Midbrain (tissue), 1 donor: ENCODE measurements at places on chromosomes 3 and 15.

- peak; percentile 46 for DNase-seq
These were observed 32.8 kb downstream of the MYH15 start for GRCh38 chr3:108477511-108478147.

DNA sequence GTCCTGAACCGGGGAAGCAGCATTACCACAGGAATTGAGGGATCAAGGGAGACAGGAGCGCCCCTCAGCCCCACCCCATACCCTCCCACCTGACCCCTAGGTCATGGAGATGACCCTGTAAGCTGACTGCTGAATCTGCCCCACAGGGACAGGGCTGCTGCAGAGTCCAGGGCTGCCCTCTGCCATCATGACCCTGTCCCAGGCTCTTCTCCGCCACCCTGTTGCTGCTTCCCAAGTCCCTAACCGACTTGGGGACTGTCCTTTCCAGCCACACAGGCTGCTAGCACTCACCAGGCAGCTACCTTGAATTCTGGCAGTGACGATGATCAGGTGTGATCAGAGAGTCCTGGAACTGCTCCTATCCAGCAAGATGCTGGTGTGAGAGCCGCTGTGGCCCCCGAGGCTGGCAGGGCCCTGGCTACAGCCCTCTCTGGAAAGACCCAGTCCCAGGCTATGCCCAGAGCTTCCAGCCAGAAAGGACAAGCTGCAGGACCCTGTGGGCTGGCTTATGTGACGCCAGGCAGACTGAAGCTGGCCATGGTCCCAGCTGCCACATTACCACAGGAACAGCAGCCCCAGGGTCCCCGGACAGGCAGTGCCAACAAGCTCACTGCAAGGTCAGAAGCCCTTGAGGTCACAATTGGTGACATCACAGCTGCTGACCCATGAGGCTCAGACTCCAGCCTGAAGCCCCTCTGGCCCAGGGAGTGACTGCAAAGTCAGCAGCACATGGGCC is at the start of gene C3orf22:
C3orf22 (minus strand) TSS at position 597 of the 736 bp plus-strand sequence. CDS start 5,542 bp downstream, outside the sequence.
- no peak for DNase-seq

- DNase-seq: no peak
These were observed 36.7 kb upstream of the ZBTB38 start for GRCh38 chr3:141331377-141332318.

DNA sequence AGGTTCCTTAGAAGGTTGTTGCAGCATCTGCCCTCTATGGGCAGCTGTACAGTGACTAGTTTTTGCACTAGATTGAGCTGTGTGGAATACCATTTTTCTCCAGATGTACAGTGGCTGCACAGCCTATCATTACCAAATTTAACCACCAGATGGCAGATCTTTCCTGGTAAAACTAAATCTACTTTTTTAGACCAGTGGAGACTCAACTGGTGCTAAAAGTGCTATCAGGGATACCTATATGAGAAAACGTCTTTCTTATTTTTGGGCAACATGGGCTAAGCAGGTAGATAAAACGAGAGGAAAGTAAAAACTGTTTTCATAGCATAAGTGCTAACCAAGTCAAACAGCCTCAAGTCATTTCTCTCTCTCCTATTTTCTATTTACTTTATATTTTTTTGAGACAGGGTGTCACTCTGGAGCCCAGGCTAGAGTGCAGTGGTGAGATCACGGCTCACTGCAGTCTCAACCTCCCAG is 21.2 kb downstream of the IGSF10 start:
- DNase-seq: peak; percentile 67

- peak; percentile 81 for DNase-seq
These were observed 105.7 kb downstream of the AKAP13 start for GRCh38 chr15:85485956-85486567.

GRCh38 chr3:112958811-112959560 is 15.9 kb downstream of the CD200R1 start:
- DNase-seq: no peak

DNA sequence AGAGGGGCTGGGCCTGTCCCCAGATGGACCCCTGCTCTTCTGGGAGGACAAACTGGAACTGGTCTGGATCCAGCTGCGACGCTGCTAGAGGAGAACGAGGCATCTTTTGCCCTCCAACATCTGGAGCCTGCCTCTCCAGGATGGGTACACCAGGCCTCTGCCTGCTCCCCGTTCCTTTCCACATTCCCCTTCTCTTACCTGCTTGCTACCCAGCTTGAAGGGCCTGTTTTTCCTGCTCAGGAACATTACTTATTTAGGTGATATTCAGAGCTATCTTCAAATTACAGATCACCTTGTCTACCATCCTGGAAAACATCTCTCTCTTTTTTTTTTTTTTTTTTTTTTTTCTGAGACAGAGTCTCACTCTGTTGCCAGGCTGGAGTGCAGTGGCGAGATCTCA is 64.0 kb downstream of the CHRD start:
- no peak for DNase-seq

GRCh38 chr3:42653560-42654330 is at the start of gene ZBTB47:
TSS of gene ZBTB47 (plus strand) at chr3:42653697. CDS start at chr3:42658356, 4,659 bp downstream.
- peak; percentile 65 for DNase-seq

DNA sequence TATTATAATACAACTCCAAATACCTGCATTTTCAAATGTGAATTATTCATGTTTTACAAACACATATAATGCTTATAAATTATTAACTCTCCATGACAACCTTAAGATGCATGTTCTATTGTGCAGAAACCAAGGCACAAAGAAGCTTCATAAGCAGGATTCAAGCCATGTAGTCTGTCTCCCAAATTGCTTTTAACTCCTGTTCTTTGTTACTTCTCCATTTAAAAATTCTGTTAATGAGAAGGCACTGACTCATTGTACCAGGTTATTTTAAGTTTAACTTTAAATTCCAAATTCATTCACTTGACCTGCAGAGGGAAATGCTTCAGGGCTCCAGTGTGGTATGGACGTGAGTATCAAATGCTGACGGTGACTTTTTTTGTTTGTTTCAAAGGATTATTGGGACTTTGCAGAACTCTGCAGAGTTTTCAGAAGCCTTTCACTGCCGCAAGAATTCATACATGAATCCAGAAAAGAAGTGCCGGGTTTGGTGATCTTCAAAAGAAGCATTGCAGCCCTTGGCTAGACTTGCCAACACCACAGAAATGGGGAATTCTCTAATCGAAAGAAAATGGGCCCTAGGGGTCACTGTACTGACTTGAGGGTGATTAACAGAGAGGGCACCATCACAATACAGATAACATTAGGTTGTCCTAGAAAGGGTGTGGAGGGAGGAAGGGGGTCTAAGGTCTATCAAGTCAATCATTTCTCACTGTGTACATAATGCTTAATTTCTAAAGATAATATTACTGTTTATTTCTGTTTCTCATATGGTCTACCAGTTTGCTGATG is 100.0 kb downstream of the MME start:
- DNase-seq: no peak

DNA sequence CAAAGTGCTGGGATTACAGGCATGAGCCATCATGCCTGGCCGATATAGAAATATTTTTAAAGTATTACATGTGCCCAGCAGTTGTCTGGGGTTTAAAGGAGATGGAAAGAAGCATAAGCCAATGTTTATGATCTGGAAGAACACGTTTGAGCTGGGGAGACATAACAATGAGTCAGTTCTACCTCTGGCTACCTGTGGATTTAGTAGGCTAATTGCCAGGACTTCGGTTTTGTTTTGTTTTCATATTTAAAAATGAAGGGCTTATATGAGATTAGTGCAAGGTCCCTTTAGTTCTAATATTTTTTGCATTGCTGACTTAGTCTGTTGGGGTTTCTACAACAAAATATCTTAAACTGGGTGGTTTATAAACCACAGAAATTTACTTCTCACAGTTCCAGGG is 22.9 kb upstream of the TNFSF10 start:
- no peak for DNase-seq

DNA sequence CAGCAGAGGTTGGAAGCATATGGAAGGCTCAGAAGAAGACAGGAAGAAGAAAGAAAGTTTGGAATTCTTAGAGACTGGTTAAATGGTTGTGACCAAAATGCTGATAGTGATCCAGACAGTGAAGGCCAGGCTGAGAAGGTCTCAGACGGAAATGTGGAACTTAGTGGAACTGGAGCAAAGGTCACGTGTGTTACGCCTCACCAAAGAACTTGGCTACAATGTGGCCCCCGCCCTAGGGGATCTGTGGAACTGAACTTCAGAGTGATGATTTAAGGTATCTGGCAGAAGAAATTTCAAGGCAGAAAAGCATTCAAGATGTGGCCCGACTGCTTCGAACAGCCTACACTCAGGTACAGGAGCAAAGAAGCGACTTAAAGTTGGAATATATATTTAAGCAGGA is 83.1 kb downstream of the MYO5A start:
- DNase-seq: no peak

GRCh38 chr3:55030938-55031337 is 103.1 kb upstream of the LRTM1 start:
- DNase-seq: no peak

DNA sequence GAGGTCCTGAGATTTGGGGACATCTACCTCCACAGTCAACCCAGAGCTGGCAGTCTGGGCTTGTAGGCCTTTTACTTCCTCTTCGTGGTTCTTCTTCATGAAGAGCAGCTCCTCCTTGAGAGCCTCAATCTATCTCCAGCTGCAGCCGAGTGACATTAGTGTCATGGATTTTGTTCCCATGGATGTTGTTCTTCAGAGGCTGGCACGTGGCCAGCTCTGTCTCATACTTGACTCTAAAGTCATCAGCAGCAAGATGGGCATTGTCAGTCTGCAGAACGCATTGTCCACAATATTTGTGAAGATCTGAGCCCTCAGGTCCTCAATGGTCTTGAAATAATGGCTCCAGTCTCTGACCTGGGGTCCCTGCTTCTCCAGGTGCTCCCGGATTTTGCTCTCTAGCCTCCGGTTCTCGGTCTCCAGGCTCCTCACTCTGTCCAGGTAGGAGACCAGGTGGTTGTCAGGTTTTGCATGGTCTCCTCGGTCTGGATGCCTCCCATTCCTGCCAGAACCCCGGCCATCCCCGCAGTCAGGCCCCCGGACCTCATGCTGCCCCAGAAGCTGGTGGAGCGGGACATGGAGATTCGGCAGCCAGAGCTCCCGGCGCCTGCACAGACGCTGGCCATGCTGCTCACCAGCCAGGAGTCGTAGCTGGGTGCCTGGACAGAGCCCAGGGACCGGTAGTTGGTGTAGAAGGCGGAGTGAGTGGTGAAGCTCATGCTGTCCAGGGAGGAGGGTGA is 3.4 kb upstream of the CCNL1 start:
- no peak for DNase-seq

- DNase-seq: no peak
These were observed 3.1 kb downstream of the NBEAL2 start for GRCh38 chr3:46982546-46982945.

GRCh38 chr3:46141813-46142212 is 66.3 kb downstream of the CCR1 start:
- no peak for DNase-seq

DNA sequence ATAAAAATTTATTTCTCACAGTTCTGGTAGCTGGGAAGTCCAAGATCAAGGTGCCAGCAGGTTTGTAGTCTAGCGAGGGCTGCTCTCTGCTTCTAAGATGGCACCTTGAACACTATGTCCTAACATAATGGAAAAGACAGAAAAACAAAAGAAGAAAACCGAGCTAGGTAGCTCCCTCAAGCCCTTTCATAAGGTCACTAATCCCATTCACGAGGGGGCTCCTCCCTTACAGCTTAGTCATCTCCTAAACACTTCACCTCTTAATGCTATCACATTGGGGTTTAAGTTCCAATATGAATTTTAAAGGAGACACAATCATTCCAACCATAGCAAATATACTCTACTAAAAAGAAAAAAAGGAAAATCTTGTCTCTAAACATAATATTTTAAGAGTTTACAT is 23.6 kb downstream of the GOLGA6D start:
- DNase-seq: no peak

DNA sequence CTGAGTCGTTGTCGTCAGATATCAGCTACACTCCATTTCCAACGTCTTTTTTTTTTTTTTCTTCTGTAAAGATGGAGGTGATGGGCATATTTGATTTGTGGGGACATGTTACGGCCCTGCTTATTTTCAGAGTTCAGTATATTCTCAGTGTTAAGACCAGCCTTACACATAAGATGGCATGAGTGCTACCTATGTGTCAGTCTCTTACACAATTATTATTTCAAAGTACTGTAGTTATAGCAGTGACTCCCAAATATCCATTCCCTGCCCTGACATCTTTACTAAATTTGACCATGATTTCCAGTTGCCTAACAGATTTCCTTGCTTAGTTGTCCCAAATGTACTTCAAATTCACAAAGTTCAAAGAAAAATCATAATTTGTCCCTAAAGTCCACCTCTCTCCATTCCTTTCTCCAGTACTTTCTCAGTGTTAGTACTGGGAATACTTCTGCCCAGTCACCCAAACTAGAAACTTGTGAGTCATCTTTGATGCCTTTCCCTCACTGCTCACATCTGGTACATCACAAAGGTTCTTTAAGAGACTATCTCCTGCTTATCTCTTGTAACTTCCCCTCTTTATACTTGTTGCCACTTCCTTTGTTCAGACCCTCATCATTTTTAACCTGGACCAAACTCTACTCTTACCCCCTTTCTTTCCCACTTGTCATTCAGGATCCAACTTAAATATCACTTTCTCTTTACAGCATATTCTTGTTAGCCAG is 67.0 kb downstream of the ZNF609 start:
- no peak for DNase-seq

- peak; percentile 91 for DNase-seq
These were observed at the start of gene PDIA5 for GRCh38 chr3:123066896-123067688. TSS of gene PDIA5 (plus strand) at chr3:123067025. CDS start at chr3:123067165, 140 bp downstream.

- DNase-seq: no peak
These were observed 604.8 kb downstream of the UNC13C start for GRCh38 chr15:54582863-54583643.

GRCh38 chr3:68958932-68959331 is 26.6 kb upstream of the TAFA4 start:
- no peak for DNase-seq

DNA sequence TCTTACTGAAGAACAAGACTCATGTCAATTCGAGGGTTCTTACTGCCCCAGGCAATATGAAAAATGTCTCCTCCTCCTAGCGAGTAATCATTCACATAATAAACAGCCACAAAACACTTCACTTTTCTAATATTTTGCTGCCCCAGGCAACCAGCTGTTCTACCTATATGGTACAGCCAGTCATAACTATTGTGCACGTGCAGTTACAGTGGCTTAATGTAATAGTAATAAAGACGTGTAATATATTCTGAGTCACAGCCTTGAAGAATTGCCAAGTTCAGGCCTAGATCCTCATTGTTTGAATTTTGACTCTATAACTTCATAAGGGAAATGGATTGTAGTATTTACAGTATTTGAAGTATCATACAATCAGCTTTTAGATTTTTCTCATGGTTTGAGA is 1250.0 kb upstream of the GBE1 start:
- no peak for DNase-seq

GRCh38 chr3:183254487-183255347 is 1.7 kb downstream of the B3GNT5 start:
- DNase-seq: no peak
